ENCODE measurements at places on chromosomes 3 and 15. TPM values are rescaled to one million over a fixed set of nuclear protein-coding genes. Genes with fewer than 3 reads are reported as not detected.

The MUC4 gene
- not detected for total RNA-seq

The TMC3 gene
- not detected for total RNA-seq

The NANOGP8 gene
- total RNA-seq: 0.32 TPM

The RAD54L2 gene
- 26.3 TPM for total RNA-seq

The ITGA11 gene
- total RNA-seq: 159 TPM

The ANKUB1 gene
- total RNA-seq: not detected

The PEX11A gene
- 3.9 TPM for total RNA-seq

GRCh38 chr15:58182460-58183163, 44.4 kb downstream of the AQP9 start:
- DNase-seq: peak; percentile 50

- DNase-seq: no peak
Observed at GRCh38 chr15:31555022-31555421, 228.4 kb downstream of the KLF13 start.

DNA sequence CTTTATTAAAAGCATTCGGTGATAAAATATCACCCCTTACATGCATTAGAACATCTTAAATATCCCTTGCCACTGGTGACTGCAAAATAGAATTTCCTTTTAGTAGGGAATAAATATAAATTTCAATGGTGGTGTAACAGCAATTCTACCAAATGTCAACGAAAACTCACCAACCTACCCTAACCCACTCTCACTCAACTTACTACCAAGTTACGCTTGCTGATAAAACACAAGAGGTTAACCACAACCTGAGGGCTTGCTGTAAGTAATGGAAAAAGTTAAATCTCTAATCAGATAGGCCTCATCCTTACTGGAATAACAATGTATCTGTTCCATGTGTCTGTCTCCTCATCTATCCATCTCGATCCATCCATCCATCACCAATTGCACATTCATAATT, 274.7 kb downstream of the FOXP1 start:
- no peak for DNase-seq

DNA sequence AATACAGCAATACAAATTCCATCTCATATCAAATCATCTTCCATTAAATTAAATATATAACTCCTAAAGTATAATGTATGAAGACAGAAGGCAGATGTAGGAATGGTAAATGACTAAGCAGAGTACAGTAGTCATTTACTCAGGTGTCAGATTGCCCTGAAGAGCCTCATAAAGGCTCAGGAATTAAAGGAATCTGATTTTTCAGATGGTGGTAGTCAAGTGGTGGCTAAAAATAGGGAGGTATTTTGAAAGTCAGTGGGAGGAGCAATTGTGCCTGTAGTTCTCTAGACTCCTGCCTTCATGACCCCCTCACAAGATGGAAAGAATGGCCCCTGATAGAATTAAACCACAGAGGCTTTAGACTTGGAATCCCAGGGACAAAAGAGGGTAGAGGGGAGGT, 142.7 kb upstream of the SYNPR start:
- no peak for DNase-seq

DNA sequence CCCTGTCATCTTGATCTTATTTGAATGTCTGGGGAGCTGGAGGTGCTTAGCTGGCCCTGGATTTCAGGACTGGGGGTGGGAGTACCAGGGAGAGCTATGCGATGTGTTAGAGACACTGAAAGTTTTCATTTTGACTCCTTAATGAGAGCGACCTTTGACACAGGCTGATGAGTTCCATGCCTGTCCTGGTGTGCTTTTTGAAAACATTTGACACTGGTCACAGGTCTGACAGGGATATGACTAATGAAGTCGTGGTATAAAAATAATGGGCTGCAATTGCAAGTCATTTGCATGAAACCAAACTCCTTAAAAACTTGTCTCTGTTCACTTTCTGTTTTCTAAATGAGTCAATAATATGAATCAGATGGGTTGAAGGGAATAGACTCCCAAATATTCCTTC, 81.9 kb downstream of the MECOM start:
- DNase-seq: no peak

GRCh38 chr3:156676768-156677479, 2.5 kb downstream of the TIPARP start:
- no peak for DNase-seq

GRCh38 chr15:69999392-70000085, 98.2 kb downstream of the TLE3 start:
- no peak for DNase-seq

- no peak for DNase-seq
Observed at GRCh38 chr3:183500319-183500718, 55.2 kb downstream of the KLHL6 start.

- DNase-seq: no peak
Observed at GRCh38 chr3:126551839-126552687, 6.7 kb downstream of the C3orf22 start.

- no peak for DNase-seq
Observed at GRCh38 chr15:71494563-71495397, 315.6 kb upstream of the NR2E3 start.

DNA sequence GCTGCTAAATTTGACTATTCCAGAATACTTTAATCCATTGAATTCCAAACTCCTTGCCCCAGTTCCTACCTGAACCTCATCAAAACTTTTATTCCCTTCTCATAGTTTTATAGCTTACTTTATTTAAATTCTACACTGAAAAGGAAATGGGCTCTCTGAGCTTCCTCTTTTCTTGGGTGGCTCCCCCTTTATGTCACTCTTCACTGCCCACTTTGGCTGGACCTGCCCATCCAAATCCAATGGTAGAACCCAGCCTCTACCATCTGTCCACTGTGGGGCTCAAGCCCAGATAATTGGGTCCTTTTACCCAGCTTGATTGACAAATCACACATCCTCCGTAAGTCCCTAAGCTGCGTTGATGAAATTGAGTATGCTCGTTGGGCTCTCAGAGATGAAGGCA, 216.5 kb downstream of the BBX start:
- no peak for DNase-seq

DNA sequence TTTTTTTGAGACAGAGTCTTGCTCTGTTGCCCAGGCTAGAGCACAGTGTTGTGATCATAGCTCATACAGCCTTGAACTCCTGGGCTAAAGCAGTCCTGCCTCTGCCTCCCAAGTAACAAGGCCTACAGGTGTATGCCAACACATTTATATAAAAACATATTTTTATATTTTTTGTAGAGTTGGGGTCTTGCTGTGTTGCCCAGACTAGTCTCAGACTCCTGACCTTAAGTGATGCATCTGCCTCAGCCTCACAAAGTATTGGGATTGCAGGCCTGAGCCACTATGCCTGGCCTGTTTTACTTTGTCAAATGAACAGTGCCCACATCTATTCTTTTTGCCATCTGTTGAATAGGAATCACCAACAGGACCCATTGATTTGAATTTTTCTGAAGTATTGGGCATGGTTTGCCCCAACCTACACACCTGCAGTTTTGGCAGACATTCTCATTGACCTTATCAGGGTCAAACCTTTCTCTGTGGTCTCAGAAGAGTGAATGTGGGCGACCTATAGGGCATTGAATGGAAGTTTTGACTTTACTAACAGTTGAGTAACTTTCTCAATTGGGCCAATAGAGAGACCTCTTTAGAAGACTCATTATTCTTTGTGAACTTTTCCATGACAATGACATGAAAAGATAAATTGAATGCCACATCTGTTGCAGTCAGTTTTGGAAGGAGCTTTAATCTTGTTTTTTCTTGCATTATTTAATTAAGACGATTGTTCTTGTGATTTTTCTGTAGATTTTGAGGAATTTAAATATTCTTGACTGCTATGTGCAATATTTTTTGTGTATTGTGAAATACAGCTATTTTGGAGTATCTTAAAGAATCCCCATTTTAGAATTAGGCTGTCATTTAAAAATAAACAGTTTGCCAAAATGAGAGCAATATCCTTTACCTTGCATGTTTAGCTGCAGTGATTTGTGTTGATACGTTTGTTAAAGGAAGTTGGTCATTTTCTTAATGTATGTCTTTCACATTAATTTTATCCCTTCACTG, 2.7 kb downstream of the IREB2 start:
- no peak for DNase-seq

DNA sequence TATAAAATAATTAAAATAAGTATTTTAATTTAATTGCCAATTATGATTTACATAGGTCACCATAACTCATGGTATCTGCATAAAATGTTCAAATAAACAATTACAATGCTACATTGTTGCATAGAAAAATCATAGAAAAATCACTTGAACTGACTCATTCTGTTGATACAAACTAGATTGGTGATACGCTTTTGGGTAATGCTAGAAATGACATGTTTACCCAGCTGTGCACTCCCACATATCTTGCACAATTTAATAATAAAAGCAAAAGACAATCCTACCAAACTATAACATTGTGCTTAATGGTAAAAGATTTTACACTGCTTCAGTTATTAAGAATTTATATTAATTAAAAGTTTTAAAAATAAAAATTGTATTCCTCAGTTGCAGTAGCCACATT, 45.8 kb upstream of the FBXL22 start:
- peak; percentile 73 for DNase-seq

- no peak for DNase-seq
Observed at GRCh38 chr3:44026220-44026865, 215.3 kb upstream of the TOPAZ1 start.

DNA sequence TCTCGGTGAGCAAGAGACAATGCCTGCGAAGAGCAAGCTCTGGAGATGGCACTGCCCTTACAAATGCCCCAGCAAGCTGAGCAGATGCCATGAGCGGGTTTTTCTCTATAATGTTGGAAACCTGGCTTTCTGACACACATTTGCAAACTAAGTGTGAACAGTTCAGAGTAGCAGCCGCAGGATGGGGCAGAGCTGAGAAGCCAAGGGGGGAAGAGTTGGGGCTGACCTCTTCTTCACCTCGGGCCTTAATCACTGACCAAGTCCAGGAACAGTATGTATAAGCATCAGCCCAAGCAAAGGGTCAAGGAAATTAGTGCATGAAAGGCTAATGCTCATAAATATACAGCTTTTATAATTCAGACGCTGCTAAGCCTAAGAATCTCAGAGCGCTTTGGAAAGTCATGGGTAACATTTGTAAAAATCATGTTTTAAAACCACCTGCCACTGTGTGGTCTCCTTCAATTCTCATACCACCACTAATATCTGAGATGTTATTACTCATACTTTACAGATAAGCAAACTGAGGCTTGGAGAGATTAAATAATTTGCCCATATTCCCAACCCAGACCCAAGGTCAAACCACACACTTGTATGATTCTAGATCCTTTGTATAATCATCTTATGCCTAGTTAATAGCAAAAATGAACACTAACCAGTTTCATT, 603.4 kb downstream of the FOXP1 start:
- peak; percentile 68 for DNase-seq

GRCh38 chr15:48891232-48891765, 13.4 kb downstream of the EID1 start:
- DNase-seq: no peak

DNA sequence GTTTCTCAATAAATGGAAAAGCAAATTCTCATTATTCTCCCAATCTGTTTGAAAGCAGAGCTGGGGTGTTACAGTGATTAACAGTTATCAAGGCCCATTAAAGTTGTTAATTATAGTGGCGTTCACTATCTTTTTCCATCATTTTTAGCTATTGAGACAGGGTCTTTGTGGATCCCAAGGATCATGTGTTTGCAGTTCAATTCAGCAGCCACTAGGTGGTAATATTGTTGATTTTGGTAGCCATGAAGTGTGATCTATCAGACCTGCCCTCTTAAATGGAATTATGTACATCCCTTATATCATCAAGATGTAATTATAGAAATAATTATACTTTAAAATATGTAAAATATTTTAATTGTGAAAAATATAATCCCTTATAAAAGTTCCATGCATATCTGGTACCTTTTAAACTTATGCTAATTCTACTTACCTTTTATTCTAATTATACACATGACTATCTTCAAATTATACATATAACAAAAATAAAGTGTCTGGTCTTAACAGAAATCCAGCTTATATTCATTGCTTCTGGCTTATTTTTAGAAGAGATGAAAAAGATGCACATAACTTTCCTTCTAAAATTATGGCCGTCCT, 126.4 kb downstream of the GREM1 start:
- DNase-seq: peak; percentile 60

DNA sequence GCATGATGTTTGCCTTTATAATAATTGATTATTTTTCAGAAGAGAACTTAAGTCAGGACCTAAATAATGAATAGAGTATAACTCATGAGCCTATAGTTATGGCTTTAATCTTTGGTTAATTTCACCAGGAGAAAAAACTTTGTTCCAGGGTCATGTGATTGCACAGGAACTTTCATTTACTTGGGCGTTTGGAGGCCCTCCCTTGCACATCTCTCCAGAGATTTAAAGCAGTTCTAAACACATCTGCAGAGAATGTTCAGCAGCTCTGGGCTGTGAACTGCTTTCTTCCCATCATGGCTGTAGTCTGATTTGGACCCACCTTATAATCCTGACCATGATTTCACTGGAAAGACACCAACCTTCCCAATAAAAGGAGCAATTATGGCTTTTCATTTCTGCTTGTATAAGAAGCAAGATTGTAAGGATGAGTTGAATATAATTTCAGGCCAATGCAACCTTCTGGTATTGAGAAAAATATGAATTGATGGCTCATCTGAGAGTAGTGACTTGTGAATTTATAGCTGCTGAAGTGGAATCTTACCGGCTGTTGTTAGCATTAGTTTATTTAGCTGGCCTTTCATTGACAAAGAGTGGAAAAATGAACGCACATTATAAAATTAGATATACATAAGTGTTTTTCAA, 80.9 kb upstream of the PRTG start:
- peak; percentile 62 for DNase-seq

DNA sequence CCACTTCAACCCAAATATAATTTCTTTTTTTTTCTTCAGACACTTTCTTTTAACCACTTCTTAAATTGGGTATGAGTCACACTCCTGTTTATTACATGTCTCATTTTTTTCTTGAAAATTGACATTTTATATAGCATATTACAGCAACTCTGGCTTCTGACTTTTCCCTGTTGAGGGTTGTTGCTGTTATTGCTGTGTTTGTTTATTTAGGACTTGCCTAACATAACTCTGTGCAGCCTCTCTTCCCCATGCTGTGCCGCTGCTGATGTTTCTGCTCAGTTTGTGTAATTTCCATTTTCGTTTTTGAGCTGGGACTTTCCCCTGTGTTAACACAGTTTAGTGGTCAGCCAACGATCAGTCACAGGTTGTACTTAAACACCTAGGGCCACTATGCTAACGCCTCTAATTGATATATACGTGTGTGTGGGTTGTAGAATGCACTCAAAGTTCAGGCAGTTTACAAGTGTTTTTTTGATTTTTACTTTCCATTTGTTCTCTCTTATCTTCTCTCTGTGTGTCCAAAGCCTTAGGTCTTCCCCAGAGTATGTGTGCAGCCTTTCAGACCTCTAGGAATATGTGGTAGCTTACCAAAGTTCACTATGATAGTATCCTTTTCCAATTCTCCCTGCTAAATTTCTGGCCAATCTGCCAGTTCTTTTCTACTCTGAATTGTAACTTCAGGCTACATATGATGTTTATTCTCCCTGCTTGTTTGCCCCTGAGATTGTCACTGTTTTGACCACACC, 337.2 kb downstream of the ZBTB20 start:
- DNase-seq: peak; percentile 68

GRCh38 chr3:13027154-13027553, 46.1 kb downstream of the IQSEC1 start:
- no peak for DNase-seq
